ENCODE measurements at places on chromosomes 7 and 10.
A peak's percentile ranks its signal among the peaks of the same experiment; 100 is the strongest.

DNA sequence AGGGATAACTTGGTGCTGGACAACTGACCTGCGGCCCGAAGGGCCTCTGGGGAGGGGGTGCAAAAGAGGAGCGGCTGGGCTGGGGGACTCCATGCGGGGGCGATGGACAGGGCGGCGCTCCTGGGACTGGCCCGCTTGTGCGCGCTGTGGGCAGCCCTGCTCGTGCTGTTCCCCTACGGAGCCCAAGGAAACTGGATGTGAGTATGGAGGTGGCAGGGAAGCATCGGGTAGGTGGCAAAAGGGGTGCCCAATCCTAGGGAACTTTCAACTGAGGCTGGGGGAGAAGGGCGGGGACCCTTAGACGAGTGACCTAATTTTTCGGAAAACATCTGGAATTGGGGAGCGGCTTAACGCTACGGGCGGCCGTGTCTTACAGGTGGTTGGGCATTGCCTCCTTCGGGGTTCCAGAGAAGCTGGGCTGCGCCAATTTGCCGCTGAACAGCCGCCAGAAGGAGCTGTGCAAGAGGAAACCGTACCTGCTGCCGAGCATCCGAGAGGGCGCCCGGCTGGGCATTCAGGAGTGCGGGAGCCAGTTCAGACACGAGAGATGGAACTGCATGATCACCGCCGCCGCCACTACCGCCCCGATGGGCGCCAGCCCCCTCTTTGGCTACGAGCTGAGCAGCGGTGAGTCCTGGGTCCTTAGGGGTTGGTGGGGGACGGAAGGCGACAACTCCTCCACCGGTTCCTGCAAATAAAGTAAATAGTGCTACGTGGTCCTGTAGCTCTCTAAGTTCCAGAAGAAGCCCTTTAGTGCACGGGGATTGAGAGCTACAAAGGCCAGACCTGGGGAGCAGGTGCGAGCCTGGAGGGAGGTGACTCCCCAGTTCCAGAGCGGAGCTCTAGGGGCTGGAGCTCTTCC lies 622 bp downstream of the WNT16 start:
- H3K4me1 ChIP-seq, result peaks cover 5% of the 10 kb centered on the region
- H3K27me3 ChIP-seq, result peaks cover 19% of the 10 kb centered on the region
- H3K27ac ChIP-seq, result no peak overlapping the region
- H3K36me3 ChIP-seq, result no peaks in the 10 kb centered on the region
- no peak for DNase-seq

DNA sequence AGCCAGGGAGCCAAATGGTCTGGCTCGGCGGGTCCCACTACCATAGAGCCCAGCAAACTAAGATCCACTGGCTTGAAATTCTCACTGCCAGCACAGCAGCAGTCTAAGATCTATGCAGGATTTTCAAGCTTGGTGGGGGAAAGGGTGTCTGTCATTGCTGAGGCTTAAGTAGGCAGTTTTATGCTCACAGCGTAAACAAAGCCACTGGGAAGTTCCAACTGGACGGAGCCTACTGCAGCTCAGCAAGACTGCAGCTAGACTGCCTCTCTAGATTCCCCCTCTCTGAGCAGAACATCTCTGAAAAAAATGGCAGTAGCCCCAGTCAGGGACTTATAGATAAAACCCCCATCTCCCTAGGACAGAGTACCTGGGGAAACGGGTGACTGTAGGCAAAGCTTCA lies 277.6 kb upstream of the PHF14 start:
- DNase-seq, result no peak
- no peaks in the 10 kb centered on the region for H3K4me1 ChIP-seq
- H3K4me3 ChIP-seq, result no peak overlapping the region
- H3K36me3 ChIP-seq, result no peaks in the 10 kb centered on the region
- H3K27ac ChIP-seq, result no peak overlapping the region

- H3K4me3 ChIP-seq, result no peak overlapping the region
- no peak overlapping the region for H3K27ac ChIP-seq
- DNase-seq, result no peak
- no peaks in the 10 kb centered on the region for H3K4me1 ChIP-seq
- H3K27me3 ChIP-seq, result no peaks in the 10 kb centered on the region
- H3K36me3 ChIP-seq, result no peaks in the 10 kb centered on the region
These were observed 16.0 kb downstream of the PAPSS2 start for GRCh38 chr10:87675396-87676376.

DNA sequence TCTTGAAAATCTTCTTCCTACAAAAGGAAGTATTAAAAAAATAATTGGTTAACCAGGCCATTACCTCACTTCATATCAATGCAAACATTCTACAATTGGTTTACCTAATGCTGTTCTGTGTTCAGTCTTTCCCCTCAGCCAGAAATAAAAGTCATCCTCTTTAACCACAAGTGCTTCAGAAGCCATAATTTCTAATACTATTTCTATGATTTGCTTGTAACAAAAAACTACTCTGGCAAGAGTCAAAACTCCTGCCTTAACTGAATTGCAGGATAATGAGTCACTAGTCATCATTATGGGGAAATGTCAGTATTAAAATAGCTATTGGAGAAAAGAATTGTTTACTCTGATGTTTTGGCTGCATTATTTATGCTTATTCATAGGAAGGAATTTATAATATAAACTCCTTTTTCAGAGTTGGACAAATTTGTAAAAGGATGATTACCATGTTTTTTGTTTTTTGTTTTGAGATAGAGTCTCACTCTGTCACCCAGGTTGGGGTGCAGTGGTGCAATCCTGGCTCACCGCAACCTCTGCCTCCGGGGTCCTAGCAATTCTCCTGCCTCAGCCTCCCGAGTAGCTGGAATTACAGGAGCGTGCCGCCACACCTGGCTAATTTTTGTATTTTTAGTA lies 55.5 kb upstream of the ODAD2 start:
- H3K36me3 ChIP-seq, result no peaks in the 10 kb centered on the region
- no peaks in the 10 kb centered on the region for H3K27me3 ChIP-seq
- no peak overlapping the region for H3K4me3 ChIP-seq
- no peaks in the 10 kb centered on the region for H3K4me1 ChIP-seq
- H3K27ac ChIP-seq, result no peak overlapping the region
- DNase-seq, result no peak

GRCh38 chr7:24936121-24936824 lies 43.7 kb downstream of the OSBPL3 start:
- H3K36me3 ChIP-seq, result no peaks in the 10 kb centered on the region
- no peaks in the 10 kb centered on the region for H3K27me3 ChIP-seq
- peak; percentile 34 for DNase-seq
- peaks cover 40% of the 10 kb centered on the region for H3K4me1 ChIP-seq
- H3K4me3 ChIP-seq, result peak overlapping the region; percentile 52
- H3K27ac ChIP-seq, result peak overlapping the region; percentile 35

- no peaks in the 10 kb centered on the region for H3K27me3 ChIP-seq
- no peaks in the 10 kb centered on the region for H3K4me1 ChIP-seq
- H3K27ac ChIP-seq, result no peak overlapping the region
- H3K36me3 ChIP-seq, result no peaks in the 10 kb centered on the region
- DNase-seq, result no peak
- no peak overlapping the region for H3K4me3 ChIP-seq
These were observed 23.7 kb upstream of the TRPV6 start for GRCh38 chr7:142908921-142909890.

DNA sequence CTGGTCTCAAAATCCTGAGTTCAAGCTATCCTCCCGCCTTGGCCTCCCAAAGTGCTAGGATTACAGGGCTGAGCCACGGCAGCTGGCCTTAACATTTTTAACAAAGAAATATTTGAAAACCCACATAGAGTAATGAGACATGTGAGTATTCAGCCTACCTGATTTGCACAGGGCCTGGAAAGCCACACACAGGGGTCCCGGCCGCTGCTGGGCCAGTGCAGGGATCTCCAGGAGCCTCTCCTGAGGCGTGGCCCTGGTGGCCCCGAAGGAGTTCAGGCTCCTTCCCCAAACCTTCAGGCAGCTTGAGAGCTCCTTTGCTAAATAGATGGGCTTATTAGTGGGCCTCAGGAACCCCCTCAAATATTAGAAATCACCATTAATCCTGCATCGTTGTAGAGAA lies 18.7 kb downstream of the CNPY1 start:
- no peak for DNase-seq
- H3K27ac ChIP-seq, result no peak overlapping the region
- no peaks in the 10 kb centered on the region for H3K4me1 ChIP-seq
- H3K4me3 ChIP-seq, result no peak overlapping the region

- H3K36me3 ChIP-seq, result no peaks in the 10 kb centered on the region
- H3K27me3 ChIP-seq, result no peaks in the 10 kb centered on the region
- no peaks in the 10 kb centered on the region for H3K4me1 ChIP-seq
- no peak overlapping the region for H3K4me3 ChIP-seq
- DNase-seq, result no peak
These were observed 203.1 kb downstream of the TFEC start for GRCh38 chr7:115827305-115828045.

GRCh38 chr7:4052130-4052529 lies 630.0 kb upstream of the FOXK1 start:
- H3K27ac ChIP-seq, result no peak overlapping the region
- no peaks in the 10 kb centered on the region for H3K27me3 ChIP-seq

- H3K36me3 ChIP-seq, result no peaks in the 10 kb centered on the region
- DNase-seq, result no peak
- no peak overlapping the region for H3K4me3 ChIP-seq
- no peak overlapping the region for H3K27ac ChIP-seq
These were observed 647.7 kb downstream of the GRM8 start for GRCh38 chr7:126605056-126605455.

DNA sequence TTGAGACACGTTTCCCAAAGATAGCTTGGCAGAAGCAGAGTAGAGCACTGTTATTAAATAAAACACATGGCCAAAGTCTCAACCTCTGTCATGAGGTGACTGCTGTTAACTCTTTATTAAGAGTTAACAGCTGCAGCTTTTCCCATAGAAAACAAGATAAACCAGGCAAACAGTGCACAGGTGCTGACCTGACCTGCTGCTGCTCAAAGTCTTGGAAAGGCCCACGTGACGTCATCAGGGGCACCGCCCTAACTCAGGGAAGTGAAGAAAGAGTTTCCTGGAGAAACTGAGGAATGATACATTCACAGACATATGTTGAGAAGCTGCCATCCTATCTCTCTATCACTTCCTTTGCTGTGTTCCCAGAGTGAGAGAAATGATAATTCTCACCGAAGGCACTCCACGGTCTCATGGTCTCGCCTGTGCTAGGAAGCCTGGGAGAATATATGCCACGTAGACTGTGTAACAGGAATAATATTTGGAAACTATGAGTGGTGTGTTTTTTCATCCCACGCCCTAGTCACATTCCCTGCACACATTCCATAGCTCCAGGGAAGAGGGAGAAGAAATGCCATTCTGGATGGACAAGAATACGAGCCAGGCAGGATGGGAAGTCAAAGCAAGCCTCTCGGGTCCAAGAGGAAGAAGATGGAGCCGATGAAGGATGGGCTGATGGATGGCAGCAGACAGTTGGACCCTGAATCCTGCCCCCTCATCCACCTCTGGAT lies 146.2 kb upstream of the NFE2L3 start:
- H3K27ac ChIP-seq, result no peak overlapping the region
- no peak for DNase-seq
- no peaks in the 10 kb centered on the region for H3K4me1 ChIP-seq
- H3K4me3 ChIP-seq, result no peak overlapping the region
- H3K27me3 ChIP-seq, result no peaks in the 10 kb centered on the region
- H3K36me3 ChIP-seq, result no peaks in the 10 kb centered on the region

DNA sequence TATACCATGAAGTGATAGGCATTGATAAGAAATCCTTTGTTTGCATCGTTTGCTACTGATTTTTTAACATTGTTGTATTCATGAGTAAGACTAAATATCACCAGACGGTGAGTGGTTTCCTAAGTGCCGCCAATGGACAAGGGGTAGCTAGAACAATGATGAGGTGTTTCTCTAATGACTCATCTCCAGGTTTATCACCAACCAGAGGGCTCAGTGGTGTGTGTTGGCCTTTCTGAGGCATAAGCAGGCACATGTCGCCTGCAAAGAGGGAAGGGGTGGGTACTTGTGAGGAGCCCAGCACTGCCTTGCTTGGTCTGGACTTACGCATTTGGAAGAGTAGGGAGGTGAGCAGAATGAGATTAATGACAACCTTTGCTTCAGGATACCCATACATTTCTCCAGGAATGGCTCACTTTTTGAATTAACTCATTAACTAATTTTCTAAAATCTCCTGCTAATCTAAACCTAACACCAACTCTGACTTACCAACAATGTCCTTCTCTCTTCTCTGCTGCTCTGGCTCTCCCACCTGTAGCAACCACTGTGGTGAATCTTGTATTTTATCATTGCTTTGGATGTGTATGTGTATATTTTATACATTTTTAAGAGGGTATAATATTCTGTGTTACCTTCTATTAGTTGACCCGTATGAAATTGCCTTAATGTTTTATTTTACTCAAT lies 722.6 kb downstream of the GRID1 start:
- H3K27me3 ChIP-seq, result no peaks in the 10 kb centered on the region
- no peak overlapping the region for H3K27ac ChIP-seq

DNA sequence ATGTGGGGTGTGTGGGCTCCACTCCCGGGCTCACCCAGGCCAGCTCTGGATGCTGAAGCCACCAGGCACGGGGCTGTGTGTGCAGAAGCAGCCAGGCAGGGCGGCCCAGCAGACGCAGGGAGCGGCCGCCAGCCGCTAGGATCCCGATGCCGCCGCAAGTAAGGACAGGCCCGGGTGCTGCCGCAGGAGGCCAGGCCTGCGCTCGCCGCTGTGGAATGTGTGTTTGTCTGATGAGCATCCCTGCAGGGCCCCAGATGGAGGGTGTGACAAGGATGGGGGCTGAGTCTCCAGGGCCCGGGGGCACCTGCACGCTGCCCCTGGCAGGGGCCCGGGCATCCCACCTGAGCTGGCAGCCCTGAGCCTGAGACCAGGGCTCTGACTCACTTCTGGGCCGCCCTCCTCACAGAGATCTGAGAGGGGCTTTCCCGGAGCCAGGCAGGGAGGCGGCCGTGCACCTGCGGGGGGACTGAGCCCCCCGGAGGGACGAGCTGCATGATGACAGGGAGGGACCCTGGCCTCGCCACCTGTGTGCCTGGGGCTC lies 101.5 kb downstream of the FOXL3 start:
- DNase-seq, result no peak
- no peaks in the 10 kb centered on the region for H3K36me3 ChIP-seq
- no peaks in the 10 kb centered on the region for H3K4me1 ChIP-seq

- DNase-seq, result no peak
- no peaks in the 10 kb centered on the region for H3K4me1 ChIP-seq
- H3K27me3 ChIP-seq, result no peaks in the 10 kb centered on the region
- H3K36me3 ChIP-seq, result no peaks in the 10 kb centered on the region
- no peak overlapping the region for H3K27ac ChIP-seq
These were observed 17.5 kb downstream of the FAM20C start for GRCh38 chr7:209906-210305.

- DNase-seq, result no peak
These were observed 332.6 kb downstream of the TNS3 start for GRCh38 chr7:47249361-47249760.

DNA sequence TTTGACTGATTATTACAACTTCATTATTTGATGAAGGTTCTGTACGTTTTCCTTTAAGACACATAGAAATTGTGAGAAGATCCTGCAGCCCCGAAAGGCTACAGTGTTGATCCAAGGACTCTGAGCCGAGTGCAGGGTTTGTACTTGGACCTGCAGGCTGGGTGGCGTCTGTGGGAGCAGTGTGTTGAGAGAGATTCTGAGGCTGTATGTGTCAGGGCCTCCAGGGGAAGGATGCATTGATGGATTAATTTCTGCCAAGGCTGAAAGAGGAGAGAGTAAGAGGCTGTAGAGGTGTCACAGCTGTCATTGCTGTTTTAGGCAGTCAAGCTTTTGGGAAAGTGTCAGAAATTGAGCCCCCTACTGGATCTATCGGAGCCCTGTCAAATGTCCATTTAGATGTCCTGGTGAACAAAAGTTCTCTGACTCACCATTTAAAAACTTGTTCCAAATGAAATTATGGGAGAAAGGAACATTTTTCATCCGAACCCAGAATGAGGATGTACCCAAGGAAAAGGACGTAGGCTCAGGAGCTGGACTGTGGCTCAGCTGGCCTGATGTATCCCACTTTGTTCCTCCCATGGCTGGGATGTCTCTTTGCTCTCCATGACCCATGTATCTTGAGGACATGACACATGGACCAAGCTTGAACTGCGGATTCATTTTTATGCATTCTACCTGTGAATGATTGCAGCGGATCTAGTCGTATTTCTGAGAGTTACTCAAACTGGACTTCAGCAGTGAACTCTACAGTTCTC lies 102.2 kb downstream of the TCF7L2 start:
- H3K27me3 ChIP-seq, result 0 out of 2 replicates have a peak, but pooled peaks cover 3% of the 10 kb centered on the region
- no peak for DNase-seq
- no peaks in the 10 kb centered on the region for H3K36me3 ChIP-seq
